ENCODE measurements at places on chromosomes 7 and 10.

- DNase-seq, result no peak
Observed at GRCh38 chr7:47537716-47538675, 43.9 kb downstream of the TNS3 start.

DNA sequence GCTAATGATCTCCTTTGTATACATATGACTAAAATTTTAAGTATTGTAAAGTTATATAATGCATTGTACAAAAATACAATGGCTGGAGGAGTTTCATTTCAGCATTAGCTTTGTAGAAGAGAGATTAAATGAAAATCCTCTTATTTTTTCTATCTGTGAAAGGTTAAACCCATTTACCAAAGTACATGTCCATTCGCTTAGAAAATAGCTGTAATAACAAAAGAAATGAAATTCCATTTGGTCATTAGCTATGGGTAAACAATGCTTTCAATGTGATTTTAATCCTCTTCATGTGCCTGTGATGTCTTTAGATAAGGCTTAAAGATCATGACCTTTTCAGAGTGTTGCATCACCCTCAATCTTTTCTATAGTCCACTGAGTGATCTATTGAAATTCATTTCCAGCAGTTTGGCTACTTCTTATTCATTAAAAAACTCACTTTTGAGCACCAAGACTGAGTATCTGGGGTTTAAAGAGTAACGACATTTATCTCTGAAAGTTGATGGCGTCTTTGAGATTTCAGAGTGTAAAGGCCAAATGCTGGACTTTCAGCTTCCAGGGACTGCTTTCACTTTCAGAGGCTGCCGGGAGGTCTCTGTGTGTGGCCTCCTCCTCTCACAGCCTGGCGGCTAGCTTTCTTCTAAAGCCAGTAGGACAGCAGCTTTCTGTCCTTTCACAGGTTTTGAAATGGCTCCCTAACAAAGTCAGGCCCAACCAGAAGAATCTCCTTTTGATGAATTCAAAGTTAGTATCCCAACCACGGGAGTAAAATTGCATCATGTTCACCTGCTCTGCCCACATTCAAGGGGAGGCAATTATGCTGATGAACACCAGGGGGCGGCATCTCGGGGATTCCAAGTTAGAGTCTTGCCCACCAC lies 701.4 kb upstream of the COBL start:
- no peak for DNase-seq

- no peak for DNase-seq
Observed at GRCh38 chr7:109955986-109956385, 1134.9 kb upstream of the LRRN3 start.

DNA sequence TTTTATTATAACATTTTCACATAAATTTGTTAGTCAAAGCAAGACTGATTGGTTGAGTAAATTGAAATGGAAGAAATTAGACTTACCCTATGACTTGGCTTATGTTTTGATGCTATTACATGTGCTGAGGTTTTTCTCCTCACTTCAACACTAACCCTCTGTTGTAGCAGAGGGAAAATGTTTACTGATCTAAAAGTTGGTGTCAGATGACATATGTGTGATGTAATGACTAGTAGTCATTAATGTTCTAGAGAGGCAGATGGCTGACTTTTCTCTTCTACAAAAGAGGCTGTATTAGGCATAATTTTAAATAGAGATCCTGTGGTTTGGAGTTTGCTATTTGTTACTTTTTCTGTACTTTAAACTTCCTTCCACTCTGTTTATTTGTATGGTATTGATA lies 266.0 kb downstream of the BBS9 start:
- DNase-seq, result no peak

- DNase-seq, result no peak
Observed at GRCh38 chr7:12549106-12549505, 21.4 kb upstream of the SCIN start.

GRCh38 chr7:99099499-99100077 lies 44.3 kb downstream of the SMURF1 start:
- DNase-seq, result no peak

GRCh38 chr7:68417659-68418058 lies 1180.6 kb upstream of the AUTS2 start:
- no peak for DNase-seq

- DNase-seq, result no peak
Observed at GRCh38 chr7:141452911-141453310, 98.3 kb upstream of the AGK start.

- DNase-seq, result no peak
Observed at GRCh38 chr7:115047958-115048720, 126.2 kb downstream of the MDFIC start.

- DNase-seq, result no peak
Observed at GRCh38 chr10:15201589-15202300, 33.3 kb upstream of the NMT2 start.
